Muscle of back (tissue), 13 donors: ENCODE measurements at places on chromosomes 12 and 14.

DNA sequence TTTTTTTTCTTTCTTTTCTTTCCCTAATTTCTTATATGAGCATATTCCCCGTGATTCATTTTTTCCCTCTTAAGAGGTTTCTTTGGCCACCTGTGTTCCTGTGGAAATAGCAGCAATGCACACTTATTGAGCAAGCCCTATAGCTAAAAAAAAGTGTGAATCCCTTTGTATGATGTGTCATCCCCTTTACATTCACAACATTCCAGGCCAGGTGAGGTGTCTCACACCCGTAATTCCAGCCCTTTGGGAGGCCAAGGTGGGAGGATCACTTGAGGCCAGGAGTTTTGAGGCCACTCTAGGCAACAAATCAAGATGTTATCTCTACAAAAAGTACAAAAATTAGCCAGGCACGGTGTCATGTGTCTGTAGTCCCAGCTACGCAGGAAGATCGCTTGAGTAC, 700.4 kb upstream of the TBX3 start:
- DNase-seq, result no peak

DNA sequence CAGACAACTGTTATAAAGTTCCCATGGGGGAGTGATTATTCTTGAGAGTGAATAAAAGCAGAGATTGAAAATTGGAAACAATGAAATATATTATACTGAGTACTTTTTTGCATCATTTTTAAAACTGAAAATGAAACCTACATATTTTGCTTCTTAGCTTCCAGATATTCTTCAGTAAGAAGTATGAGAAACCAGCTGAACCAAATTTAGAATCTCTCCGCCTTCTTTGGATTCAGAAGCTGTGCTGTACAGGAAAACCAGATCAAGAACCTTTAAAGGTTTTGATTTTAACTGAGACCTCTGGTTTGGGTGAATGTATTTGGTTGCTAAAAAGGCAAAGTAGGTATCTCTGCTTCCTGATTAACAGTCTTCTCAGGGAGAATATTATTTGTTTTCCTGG, 109.4 kb downstream of the AKAP6 start:
- DNase-seq, result peak; percentile 19

DNA sequence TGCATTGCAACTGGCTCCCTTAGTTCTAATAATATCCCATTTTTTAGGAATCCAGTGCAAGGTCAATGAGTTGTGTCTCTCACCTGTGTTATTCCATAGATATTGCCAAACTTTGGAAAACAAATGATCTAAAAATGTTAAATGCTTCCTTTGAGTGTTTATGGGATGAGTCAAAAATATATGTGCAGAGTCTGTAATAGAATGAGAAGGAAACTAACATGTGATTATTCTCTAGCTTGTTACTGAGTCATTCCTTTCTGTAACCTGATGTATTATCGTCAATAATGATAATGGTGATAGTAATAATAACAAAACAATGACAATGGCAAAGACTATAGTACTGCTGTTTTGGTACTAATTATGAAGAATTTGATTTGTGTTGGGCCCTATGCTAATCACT, 11.5 kb downstream of the ACSS3 start:
- DNase-seq, result no peak

GRCh38 chr12:43551279-43551970, 578 bp downstream of the ADAMTS20 start:
- no peak for DNase-seq

DNA sequence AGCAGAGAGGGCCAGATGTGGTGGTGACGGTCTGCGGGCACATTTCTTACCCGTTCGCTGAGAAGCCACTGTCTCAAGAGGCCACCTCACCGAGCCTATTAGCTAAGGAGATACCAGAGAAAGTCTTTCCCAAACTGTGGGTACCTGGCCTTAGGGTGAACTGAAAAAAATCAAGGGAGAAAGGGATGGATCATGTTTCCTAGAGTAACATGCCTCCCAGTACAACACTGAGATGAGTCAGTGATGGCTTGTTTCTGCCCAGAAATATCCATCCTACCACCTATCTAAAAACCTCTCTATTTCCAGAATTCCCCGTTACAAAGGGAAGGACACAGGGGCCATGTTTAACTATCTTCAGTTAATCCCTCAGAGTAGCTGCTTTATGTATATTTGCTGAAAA, 83.7 kb downstream of the LMNTD1 start:
- no peak for DNase-seq

- DNase-seq, result no peak
Observed at GRCh38 chr12:89225401-89225800, 126.9 kb downstream of the DUSP6 start.

- DNase-seq, result peak; percentile 60
Observed at GRCh38 chr14:89330236-89331002, 86.6 kb downstream of the FOXN3 start.

DNA sequence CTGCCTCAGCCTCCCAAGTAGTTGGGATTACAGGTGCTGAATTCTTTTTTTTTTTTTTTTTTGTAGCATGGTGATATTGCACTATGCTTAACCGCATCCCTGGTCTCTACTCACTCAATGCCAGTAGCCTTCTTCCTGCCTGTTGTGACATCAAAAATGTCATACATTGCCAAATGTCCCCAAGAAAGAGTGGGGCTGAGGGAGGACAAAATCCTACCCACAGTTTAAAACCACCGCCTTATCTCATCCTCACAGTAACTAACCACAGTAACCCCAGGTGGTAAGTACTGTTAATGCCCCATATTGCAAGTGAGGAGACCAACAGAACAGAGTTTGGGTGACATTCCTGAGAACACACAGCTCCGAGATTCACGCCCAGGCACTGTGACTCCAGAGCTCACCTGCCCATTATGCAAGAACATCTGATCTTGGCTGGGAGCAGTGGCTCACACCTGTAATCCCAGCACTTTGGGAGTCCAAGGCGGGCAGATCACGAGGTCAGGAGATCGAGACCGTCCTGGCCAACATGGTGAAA, 19.6 kb downstream of the MORN3 start:
- no peak for DNase-seq

GRCh38 chr14:32230181-32230580, 27.1 kb upstream of the RNU6-8 start:
- peak; percentile 67 for DNase-seq

- DNase-seq, result no peak
Observed at GRCh38 chr12:61896436-61896835, 363.8 kb upstream of the USP15 start.

DNA sequence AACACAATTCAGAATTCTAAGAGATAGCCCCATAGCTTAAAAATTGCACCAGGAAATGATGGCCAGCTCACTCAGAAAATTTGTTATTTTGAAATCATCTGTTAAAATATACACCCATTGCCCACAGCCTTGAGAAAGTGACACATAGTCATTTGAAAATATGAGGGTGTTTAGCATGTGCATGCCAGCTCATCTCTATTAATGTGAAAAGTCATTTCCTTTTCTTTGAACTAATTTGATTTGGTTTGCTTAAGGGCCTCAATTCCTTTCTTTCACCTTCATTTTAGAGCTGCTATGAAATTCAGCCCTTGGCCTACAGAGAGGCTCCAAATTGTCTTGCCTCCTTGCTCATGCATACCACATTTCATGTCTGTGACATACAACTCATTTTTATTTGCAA, 241.4 kb downstream of the PHLDA1 start:
- DNase-seq, result no peak

DNA sequence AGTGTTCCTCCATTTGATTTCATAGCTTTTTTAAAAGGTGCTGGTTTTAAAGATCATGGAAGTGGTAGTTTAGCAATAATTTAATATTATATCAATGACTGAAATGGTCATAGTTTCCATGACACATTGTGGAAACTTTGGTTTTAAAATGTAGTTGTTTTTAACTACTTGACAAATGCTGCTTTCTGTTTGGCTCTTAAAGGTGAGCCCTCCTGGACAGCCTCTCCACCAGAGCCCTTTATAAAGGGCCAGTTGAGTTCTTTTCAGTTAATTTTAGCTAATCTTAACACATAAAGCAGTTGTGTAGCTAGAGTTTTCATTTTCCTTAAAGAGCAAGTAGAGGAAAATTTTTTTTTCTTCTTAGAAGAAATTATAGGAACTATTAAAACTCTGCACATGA, 14.0 kb downstream of the XPOT start:
- DNase-seq, result no peak

- DNase-seq, result no peak
Observed at GRCh38 chr12:12804432-12804886, 8.7 kb upstream of the DDX47 start.

DNA sequence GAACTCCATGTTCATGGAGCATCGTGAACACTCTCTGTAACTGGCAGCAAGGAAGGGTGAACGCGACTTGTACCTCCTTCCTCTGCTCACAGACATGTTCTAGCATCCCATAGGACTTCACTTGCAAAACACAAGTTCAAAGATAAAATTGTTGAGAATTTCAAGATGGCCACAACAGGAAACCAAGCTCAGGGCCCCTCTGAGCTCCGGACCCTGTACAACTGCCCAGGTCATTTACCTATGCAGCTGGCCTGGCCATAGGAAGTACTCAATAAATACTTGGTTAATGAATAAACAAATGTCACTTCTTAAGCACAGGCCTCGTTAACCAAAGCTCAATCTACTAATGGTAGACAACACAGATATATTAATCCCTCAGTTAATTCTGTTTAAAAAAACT, 11.7 kb upstream of the PPP4R4 start:
- no peak for DNase-seq

DNA sequence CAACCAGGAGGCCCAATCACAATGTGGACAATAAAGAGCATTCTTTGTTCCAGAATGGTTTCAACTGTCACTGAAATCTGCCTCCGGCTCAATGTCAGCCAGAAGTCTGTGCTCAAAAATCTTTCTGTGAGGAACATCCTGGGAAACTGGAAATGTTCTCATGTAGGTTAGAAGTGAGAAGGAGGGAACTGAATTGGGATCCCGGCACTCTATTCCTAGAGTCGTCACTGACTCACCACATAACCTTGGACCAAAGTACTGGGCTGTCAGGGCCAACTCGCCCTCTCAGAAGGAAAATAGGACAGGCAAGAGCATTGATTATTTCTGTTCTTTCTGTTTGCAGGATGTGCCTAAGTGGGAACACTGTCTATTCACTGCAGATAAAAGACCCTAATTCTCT, 57.6 kb downstream of the PRKAB1 start:
- DNase-seq, result no peak

- no peak for DNase-seq
Observed at GRCh38 chr12:49973361-49973830, 649 bp downstream of the AQP6 start.

DNA sequence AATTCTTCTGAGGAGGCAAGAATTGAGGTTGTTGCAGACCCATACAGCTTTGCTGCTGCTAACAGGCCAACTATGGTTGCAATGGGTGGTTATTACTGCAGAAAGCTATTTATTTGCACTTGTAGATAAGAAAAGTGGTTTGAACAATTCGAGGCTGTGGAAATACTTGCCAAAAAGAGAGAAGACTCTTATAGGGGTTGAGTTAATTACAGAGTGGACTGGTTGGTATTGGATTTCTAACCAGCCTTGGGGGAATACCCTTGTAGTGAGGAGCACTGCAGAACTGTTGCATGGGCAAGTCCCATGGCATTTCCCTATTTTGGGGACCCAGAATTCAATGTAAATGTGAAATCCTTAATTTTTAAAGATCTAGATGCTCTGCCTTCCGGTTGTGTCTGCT, 120.5 kb downstream of the KCNMB4 start:
- no peak for DNase-seq

- no peak for DNase-seq
Observed at GRCh38 chr12:123134271-123134671, 16.6 kb downstream of the PITPNM2 start.

GRCh38 chr14:55873169-55873568, 245.0 kb upstream of the PELI2 start:
- no peak for DNase-seq

- no peak for DNase-seq
Observed at GRCh38 chr12:3611860-3612703, 121.1 kb downstream of the PRMT8 start.

DNA sequence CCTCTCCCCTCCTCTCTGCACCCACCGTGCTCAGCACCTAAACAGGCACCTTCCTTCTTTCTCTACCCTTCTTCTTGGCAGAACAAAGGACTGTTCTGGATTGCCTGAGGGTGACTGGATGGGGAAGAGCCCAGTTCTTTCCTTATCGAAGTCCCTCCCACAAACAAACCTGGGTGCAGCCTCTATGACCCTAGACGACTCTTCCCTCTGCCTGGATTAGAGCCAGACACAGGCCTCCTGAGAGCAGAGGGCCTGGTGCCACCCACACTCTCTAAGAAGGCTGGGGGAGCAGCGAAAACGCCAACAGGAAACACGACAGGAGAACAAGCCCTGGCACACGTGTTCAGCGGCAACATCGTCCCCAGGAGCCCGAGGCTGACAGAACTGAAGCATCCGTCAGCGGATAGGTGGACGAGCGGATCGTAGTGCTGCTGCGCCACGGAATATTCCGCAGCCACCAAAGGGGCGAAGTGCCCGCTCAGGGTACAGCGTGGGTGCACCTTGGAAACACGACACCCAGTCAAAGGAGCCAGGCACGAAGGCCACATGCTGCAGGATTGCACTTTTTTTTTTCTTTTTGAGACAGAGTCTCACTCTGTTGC, 38.0 kb downstream of the RIMBP2 start:
- DNase-seq, result no peak

DNA sequence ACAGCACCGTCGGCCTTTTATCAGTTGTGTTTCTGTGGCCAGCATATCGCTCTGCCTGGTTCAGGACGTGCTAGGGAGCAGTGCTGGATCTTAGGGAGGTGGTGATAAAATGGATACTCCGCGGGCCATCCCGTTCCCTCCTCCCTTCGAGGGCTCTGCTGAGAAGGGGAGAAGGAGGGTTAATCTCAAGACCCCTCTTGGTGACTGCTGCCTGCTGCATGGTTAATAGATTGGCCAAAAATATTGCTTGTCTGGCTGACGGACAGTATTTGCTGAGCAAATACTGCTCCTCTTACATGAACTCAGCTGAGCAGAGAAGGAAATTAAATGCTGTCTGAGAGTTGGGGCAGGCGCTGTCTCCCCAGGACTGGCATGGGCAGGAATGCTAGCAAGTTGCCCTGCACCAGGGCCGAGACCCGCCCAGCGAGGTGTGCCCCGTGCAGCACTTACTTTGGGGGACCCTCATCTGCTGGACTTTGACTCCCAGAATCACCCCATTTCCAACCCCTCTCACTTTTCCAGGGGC, 1.2 kb downstream of the FBRSL1 start:
- no peak for DNase-seq

- no peak for DNase-seq
Observed at GRCh38 chr12:39355841-39356240, 87.1 kb downstream of the KIF21A start.

- DNase-seq, result peak; percentile 65
Observed at GRCh38 chr14:81594012-81594411, 60.4 kb upstream of the SEL1L start.

- DNase-seq, result no peak
Observed at GRCh38 chr12:80441921-80442320, 2.1 kb upstream of the PTPRQ start.

- DNase-seq, result no peak
Observed at GRCh38 chr12:5294274-5295070, 137.4 kb upstream of the NTF3 start.

DNA sequence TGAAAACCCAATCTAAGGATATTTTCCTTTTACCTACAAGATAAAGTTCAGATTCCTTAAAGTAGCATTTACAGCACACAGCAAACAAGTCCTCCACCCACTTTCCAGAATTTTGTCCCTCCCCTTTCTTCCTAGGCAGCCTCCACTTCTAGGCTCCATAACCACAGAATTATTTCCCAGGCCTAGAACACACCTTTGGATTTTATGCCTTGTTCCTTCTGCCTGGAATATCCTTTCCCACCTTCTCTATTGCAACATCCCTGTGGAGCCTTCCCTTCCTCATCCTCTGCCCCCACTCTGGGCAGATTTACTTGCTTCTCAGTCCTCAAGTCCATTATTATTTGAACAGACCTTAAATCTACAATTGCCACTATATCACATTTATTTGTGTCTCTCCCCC, 2.1 kb upstream of the TSPAN8 start:
- DNase-seq, result no peak
